ENCODE measurements at places on chromosomes 7 and 10. TPM values are rescaled to one million over a fixed set of nuclear protein-coding genes. Genes with fewer than 3 reads are reported as not detected.

RNF133 gene
- 0.10 TPM for polyA plus RNA-seq

CUBN gene
- polyA plus RNA-seq: 1.5 TPM

AMPH gene
- polyA plus RNA-seq: 2.4 TPM

TEX47 gene
- not detected for polyA plus RNA-seq

PPP1R17 gene
- polyA plus RNA-seq: not detected

RASSF4 gene
- 2.5 TPM for polyA plus RNA-seq

ZP3 gene
- 1.4 TPM for polyA plus RNA-seq

ZNF467 gene
- polyA plus RNA-seq: 0.15 TPM

KCNIP2 gene
- polyA plus RNA-seq: 0.37 TPM

ZNF804B gene
- not detected for polyA plus RNA-seq

CLEC5A gene
- not detected for polyA plus RNA-seq

LBX1 gene
- not detected for polyA plus RNA-seq

CTTNBP2 gene
- polyA plus RNA-seq: 15.7 TPM

SLC13A1 gene
- not detected for polyA plus RNA-seq

Measured in fibroblast of lung (primary cell).